ENCODE measurements at places on chromosomes 6 and 20.

DNA sequence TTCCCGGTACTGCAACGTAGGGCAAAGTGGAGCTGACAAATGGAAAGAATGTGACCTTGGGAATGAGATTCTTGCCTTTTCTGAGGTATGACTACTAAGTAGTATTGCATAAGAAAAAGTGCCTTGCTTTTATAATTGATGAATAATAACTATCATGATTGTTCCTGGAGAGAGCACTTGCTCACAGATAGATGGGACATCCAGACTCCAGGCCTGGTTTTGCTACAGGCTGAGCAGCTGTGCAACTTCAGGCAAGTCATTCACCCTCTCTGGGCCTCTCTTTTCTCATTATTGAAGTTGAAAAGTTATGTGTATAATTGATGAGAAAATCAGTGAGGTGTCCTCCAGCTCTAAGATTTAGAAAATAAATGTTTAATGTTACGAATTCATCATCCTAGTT lies 53.6 kb upstream of the MBOAT1 start:
- no peak for DNase-seq

GRCh38 chr20:1296922-1297321 lies 30.8 kb downstream of the SNPH start:
- no peak for DNase-seq

DNA sequence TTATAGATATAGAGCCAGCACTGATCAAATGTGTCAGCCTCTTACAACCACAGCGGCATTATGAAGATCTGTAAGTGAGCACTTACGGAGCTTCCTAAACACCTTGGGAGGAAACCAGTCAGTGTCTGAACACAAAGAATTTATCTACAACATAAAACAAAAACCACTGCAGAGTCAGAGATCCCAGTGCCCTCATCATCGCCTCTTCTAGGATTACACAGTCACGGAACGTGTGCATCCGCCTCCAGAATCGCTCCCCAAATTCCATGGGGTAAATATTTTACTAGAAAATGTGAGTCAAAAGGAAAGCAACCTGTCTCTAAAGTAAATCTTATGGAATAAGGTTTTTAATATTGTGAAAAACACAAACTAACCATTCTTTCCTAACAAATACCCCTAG lies 243.6 kb downstream of the PACRG start:
- no peak for DNase-seq

- DNase-seq = no peak
Measured at GRCh38 chr6:134374491-134375219, 56.7 kb upstream of the SGK1 start.

DNA sequence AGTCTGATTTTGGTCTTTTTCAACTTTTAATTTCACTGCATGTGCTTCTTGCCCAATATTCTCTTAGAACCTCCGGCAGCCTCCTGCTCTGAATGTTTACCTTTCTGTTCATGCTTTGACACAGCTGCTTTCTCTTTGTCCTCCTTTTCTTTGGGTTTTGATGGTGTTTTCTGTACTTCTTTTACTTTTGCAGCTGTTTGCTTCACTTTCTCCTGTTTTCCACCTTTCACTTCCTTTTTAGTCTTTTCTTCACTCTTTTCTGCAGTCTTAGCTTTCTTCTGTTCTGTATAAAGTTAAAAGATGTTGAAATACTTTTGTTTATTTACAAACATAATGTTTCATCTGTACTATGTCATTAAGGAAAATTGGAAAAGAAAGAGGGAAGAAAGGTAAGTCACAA lies 133.1 kb downstream of the TRDN start:
- no peak for DNase-seq

DNA sequence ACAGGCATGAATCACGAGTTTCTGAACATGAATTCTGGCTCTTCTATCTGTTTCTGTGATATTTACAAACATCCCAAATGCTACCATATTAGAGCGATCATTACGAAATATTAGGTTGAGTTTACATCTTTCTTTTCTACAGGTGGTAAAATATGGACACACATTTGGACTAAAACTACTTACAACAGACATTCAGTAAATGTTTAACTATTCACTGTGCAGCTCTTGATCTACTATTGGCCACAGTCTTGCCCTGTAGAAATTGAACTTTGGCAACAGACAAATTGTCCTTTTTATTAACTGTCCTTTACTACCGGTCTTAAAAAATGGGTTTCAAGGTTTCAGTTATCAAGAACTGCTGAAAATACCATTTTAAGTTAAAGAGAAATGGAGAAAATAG lies 26.5 kb upstream of the MTRF1L start:
- no peak for DNase-seq

- DNase-seq = no peak
Measured at GRCh38 chr6:14177413-14178082, 60.0 kb downstream of the CD83 start.

- no peak for DNase-seq
Measured at GRCh38 chr20:58139849-58140786, 88.3 kb downstream of the ANKRD60 start.

DNA sequence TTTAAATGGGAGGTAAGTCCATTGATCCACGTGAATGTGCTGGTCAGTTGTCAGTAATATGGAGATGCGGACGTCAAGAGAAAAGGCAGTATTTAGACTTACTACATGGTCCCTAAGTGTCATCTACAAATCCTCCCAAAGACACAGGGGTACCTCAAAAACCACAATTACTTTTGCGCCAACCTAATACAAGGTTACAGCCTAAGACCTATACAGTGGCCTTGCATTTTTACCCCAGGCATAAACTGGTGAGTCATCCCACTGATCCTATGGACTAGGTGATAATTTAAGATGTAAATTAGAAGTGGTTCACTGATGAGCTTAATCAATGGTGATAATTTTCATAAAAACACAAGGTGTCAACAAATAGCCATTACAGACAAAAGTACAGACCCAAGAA lies 141.0 kb downstream of the NFATC2 start:
- DNase-seq = no peak

DNA sequence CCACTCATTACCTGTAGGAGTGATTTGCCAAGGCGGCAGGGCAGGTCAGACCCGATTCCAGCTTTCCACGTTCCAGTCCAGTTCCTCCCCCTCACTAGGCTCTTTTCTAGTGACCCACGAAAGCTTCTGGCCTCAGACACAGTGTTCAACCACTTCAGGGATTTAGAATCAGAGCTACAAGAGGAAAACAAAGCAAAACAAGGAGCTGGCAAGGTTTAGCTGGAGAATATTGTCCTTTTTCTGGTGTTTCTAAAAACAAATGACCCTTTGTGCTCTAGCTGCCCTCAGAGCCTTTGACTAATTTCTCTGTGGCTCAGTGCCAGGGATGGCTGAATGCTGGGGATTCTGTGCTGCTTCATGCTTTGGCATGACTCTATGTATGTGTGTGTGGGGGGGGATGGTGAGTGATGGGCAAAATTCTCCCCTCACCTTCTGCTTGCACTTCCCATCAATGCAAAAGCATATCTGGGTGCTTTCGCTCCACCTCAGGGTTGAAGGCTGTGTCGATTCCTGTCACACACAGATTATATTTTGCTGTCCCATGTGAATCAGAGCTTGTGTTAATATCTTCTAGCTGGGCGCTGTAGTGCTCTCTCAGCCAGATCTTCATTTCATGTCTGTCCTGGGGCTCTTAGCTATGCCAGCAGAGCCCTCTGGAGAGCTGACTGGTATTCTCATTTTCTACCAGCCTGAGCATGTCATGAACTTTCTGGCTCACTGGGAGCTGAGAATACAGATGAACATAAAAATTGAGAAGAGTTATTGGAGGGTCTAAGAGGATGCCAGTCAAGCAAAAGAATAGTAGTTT lies 19.3 kb upstream of the NEDD9 start:
- no peak for DNase-seq

DNA sequence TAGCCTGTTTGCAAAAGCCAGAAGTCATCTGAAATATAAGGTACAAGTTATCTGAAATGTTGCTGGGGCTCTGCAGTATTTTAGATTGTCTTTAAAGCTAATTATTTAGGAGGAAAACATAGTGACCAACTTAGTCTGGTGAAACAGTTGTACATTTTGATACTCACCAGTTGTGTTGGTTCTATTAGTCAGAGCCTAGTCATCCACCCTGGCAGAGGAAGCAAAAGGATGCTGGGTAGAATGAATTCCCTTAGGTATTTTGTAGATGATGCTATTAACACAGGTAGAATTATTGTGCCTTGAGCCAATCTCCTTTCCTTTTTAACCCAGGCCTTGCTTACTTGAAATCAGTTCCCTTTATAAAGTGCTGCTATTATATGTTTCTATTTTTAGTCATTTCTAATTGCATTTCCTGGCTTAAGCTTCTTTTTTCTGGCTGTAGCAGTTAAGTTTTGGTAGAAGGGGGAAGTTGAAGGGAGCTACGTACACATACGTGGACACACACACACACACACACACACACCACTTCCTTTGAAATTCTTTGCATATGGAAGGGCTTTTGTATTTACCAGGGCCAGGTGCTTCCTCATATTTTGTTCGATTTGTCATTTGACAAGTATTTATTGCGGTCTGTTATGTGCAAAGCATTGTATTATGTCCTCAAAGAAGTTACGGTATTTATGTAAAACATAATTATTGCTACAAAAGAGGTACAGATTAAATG lies 82.4 kb downstream of the RTN4IP1 start:
- DNase-seq = no peak

- DNase-seq = no peak
Measured at GRCh38 chr20:62715201-62715600, 6.6 kb downstream of the NTSR1 start.

DNA sequence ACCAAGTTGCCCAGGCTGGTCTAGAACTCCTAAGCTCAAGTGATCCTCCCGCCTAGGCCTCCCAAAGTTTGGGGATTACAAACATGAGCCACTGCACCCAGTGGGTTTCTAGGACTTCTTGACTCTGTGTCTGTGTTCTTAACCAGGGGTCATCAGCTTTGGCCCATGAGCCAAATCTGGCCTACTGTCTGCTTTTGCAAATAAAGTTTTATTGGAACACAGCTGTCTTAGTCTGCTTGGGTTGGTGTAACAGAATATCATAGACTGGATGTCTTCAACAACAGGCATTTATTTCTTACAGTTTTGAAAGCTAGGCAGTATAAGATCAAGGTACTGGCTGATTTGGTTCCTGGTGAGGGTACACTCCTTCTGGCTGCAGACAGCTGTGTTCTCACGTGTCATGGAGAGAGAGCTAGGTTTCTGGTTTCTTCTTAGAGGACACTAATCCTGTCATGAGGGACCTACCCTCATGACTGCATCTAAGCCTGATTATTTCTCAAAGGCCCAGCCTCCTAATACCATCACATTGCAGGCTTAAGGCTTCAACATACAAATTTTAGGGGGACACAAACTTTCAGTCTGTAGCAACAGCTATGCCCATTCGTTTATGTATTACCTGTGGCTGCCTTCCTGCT lies 23.3 kb downstream of the ARFGEF2 start:
- no peak for DNase-seq

DNA sequence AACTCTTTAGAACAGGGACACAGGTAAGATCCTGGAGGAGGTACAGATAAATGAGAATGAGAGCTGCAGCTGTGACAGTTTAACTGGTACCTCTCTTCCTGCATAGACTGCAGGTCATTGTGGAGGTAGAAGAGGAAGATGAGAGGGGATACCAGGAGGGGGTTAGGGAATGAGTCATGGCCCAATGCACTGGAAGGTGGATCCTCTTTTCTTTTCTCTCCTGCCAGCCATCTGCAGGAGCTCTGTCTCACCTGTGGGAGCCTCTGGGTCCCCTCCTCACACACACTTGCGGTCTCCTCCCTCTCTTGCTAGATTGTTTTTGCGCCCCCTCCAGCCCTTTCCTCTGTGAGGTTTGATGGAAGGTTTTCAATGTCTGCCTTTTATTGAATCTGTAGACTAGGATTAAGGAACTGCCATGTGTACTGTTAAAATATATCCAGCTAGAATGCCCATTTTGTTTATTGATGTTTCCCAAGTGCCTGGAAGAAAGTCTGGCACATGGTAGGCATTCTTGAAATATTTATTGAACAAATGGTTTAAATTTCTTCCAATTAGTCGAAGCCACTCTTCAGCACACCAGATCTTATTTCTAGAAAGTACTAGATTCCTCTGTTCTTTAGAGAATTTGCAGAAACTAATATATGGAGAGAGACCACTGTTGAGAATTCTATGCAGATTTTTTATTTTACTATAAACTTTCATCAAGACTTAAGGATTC lies 13.0 kb downstream of the C6orf163 start:
- no peak for DNase-seq

- DNase-seq = no peak
Measured at GRCh38 chr20:18011951-18012645, 43.3 kb downstream of the MGME1 start.

- DNase-seq = no peak
Measured at GRCh38 chr20:38764567-38765318, 16.5 kb downstream of the ACTR5 start.

DNA sequence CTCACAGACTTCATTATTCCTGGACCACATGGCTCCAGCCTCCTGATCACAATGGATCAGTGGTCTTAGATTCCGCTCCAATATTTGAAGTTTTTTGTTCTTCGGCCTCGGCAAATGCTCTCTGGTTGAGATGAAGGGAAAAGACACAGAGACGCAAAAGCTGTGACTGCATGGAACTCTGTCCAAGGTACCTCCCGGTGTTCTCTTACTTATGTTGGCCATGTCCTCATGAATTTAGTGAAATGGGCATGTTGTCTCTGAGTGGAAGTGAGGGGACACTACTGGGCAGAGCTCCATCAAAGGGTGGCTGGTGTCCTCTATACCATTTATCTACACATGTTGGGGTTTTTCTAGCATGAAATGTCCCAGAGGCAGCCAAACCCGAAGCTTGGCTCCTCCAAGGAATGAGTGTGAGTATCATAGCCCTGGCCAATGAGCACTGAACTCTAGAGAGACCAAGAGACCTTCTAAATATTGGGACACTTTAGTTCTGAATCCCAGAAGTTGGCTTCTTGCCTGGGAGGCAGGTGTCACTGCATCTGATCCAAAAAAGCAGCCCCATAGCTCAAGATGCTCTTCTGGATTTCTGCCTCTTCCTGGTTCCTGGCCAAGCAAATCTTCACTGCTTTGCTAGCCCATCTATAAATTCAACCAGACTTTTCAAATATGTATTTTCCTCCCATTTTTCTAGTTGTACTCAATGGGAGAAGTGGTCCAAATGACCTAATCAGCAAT lies 34.1 kb downstream of the HLA-G start:
- DNase-seq = no peak

GRCh38 chr20:58847463-58847862 lies 3.2 kb downstream of the GNAS-AS1 start:
- DNase-seq = no peak

- no peak for DNase-seq
Measured at GRCh38 chr20:58921564-58921963, 59.5 kb upstream of the NELFCD start.

GRCh38 chr6:114304304-114304887 lies 38.4 kb downstream of the HS3ST5 start:
- no peak for DNase-seq

GRCh38 chr6:72931325-72931887 lies 293.9 kb downstream of the KHDC1L start:
- no peak for DNase-seq

GRCh38 chr6:143205991-143206390 lies 145.3 kb downstream of the AIG1 start:
- no peak for DNase-seq
